ENCODE measurements at places on chromosomes 1 and 21.

DNA sequence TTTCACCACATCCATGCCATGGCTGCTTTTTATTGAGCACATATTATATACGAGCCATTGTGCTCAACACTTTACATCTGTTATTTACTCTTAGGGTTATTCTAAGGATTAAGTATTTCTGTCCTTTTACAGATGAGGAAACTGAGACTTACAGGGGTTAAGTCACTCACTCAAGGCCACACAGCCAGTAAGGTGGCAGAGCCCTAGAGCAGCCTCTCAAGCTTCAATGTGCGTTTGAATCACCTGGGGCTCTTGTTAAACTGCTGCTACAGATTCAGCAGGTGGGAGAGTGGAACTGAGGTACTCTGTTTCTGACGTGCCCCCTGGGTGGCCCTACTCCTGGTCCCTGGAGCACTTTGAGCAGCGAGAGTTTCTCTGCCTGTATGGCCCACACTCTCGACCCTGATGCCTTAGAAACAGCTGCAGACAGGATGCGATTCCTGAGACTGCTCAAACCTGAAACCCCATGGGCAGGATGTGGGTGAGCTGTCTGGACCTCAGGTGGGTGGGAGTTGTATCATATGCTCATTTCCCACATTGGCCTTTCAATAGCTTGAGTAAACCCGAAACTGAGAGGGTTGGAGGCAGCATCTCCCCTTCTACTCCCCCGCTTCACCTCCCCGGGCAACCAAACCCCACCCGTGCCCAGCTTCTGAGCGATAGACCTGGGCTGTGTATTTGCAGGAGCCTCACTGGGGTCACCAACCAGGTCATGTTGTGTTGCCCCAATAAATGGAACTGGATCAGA, 59.3 kb downstream of the MAN1C1 start:
- no peak for DNase-seq

- no peak for DNase-seq
Observed at GRCh38 chr21:20631633-20632032, 366.6 kb upstream of the NCAM2 start.

GRCh38 chr1:185849014-185849413, 114.8 kb downstream of the HMCN1 start:
- no peak for DNase-seq

GRCh38 chr1:89172468-89173143, 3.2 kb downstream of the GBP7 start:
- no peak for DNase-seq

DNA sequence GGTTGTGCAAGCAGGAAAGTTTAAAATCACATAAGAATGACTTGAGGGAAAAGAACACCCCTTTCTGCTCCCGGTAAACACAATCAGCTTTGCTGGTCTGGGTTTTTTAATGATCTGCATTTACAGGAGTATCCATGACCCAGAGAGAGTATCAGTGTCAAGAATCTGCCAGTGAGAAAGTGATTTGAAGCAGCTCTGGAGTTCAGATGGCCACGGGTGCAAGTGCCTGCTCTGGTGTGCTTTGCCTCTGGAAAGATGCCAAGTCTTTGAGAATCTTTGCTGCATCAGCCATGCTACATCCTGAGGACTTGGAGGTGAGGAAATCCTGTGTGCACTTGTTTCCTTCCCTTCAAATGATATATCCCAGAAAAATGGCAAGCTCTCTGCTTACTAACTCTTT, 18.6 kb upstream of the MYSM1 start:
- peak; percentile 49 for DNase-seq

GRCh38 chr1:166999500-167000055, 10.5 kb downstream of the MAEL start:
- DNase-seq: no peak

DNA sequence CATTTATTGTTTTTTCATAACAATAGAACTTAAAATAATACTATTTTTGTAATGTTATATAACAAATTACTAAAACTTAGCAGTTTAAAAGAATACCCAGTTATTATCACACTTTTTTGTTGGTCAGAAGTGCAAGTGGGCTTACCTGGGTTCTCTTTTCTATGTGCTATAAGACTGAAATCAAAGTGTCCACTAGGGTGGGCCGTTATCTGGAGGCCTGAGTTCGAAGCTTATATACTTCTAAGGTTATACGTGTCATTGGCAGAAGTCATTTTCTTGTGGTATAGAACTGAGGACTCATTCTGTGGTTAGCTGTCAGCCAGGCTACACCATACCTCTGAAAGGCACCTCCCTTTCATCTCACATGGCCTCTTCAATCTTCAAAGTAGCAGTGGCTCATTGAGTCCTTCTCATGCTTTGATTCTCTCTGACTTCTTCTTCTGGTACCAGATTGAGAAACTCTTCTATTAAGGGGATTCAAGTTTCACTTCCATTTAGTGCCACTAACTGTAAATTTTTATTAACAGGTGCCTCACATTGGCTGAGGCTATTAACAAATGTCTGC, 414.3 kb downstream of the AMY1C start:
- no peak for DNase-seq

DNA sequence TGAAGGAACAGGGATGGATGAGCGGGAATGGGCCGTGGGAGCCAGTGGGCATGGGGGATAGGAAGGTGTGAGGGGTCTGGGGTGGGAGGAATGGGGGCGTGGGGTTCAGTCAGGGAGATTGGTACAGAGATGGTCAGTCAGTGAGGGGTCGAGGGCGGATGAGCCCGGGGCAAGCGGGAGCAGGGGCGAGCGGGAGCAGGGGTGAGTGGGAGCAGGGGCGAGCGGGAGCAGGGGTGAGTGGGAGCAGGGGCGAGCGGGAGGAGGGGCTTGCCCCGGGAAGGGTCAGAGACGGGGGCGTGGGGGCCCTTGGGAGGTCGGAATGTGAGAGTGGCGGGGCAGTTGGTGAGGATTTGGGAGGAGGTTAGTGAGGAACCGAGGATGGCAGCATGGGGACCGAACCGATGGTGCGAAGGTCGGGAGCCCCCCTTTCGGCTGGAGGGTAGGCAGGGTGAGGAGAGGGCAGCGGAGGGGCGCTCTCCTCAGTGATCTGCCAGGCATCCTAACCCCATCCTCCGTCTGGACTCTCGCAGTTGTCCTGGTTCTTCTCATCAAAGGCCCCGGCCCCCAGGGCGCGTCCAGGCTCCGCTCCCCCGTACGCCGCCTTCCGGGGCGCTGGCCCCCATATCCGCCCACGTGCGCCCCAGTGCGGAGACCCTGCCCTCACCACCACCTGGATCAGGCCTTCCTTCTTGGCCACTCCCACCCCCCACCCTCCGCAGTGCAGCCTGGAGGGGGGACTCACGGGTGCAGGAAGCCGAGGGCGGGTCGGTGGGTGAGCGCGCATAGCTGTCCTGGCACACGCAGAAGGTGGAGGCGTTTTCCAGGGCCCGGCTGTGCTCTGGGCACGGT, 11.2 kb downstream of the EPHA10 start:
- DNase-seq: no peak

GRCh38 chr1:92488832-92489231, 2.1 kb upstream of the GFI1 start:
- DNase-seq: peak; percentile 79

DNA sequence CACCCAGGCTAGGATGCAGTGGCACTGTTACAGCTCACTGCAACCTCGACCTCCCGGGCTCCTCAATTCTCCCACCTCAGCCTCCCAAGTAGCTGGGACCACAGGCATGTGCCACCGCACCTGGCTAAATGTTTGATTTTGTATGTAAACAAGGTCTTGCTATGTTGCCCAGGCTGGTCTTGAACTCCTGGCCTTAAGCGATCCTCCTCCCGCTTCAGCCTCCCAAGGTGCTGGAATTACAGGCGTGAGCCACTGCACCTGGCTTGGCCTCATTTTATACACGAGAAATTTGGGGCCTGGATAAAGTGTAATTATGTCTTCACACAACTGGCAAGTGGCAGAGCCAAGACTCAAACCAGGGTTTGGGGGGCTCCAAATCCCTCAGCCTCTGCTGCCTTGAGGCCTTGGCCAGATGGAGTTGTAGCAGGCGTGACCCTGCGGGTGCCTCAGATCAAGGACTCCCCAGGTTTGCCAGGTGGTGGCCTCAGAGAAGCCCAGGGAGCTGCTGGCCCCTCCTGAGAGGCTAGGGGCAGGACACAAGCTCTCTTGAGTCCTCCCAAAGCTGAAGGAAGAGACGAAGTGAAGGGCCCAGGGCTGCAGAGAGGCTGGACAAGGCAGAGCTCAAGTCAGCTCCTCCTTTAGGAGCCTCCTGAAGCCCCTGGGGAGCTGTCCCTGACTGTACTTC, 61.7 kb downstream of the MDM4 start:
- DNase-seq: no peak

GRCh38 chr1:107276247-107276646, 135.4 kb downstream of the NTNG1 start:
- no peak for DNase-seq

GRCh38 chr1:182621906-182622305, 17.7 kb upstream of the RGS16 start:
- DNase-seq: no peak

DNA sequence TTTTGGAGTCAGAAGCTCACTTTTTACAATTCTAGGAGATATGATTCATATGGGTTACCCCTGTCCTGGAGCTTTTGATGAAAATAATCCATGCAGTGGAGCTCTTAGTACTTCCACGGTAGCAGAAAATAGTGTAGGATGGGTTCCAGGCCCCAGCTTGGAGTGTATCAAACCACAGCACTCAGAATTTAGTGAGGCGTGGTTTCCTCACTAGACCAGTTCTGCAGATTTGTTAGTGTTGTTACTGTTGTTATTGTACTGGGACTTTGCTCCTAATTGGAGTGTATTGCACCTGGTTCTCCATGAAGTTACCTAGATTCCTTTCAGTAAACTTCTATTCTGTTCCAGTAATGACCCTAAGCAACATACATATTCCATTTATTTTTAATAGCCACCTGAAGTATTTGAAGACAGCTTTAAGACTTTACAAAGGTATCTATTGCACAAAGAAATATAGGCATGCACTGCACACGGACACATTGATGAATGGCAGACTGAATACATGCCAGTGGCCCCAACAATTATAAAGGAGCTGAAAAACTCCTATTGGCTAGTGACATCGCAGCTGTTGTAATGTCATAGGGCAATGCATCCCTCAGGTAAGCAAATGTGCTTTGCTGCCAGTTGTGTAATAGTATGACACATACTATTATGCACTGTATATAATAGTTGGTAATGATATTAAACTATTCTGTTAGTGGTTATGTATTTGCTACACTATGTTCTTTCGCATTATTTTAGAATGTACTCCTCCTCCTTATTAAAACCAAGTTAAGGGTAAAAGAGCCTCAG, 1058.0 kb downstream of the KCNT2 start:
- DNase-seq: no peak

GRCh38 chr1:212769459-212770167, 22.0 kb downstream of the NSL1 start:
- DNase-seq: peak; percentile 9

GRCh38 chr1:101220906-101221305, 15.9 kb upstream of the S1PR1 start:
- no peak for DNase-seq

Measured in iris pigment epithelial cell (primary cell).